ENCODE measurements at places on chromosomes 5 and 9.

DNA sequence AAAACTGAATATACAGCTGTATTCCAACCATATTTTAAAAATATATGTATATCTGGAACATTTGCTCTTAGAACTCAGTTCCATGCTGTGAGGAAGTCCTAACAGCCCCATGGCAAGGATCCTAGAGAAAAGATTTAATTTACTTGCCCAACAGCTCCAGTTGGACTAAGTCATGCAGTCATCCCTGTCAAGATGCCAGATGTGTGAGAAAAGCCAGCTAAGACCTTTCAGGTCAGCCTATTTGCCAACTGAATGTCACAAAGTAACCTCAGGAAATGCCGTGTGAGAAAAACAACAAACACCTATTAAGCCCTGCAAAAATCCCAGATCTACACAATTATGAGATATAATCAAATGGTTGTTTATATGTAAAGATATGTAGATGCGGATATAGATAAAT, 416.3 kb downstream of the NR2F1-AS1 start:
- DNase-seq, result no peak

DNA sequence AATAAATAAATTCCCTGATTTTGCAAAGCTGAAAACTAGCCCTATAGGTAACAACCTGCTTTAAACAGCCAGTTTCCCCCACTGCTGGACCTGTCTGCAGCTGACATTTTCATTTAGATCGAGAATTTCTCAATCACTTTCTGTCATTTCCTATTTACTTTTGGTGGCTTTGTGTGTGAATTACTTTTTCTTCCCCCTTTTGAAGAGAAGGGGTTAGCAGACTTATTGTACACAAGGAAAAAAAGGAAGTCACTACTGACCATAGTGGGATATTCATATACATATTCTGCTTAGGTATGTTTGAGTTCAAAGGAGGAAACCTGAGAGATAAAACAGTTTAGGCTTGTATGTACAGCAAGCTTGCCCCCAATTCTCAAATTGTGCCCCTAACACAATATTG, 27.0 kb upstream of the IFNB1 start:
- DNase-seq, result no peak

- no peak for DNase-seq
These were observed 435 bp upstream of the CDX1 start for GRCh38 chr5:150166037-150166649.

DNA sequence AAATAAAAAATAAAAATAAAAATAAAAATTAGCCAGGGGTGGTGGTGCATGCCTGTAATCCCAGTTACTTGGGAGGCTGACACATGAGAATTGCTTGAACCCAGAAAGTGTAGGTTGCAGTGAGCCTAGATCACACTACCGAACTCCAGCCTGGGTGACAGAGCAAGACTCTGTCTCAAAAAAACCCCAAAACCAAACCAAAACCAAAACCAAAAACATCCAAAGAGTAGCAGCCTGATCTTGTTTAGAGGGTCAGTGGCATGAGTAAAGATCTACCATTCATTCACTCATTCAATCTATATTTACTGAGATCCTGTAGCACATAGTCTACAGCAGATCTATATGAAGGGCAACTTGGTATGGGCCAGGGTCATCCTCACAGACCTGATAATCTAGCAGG, 202.4 kb downstream of the MAPKAP1 start:
- DNase-seq, result no peak

GRCh38 chr5:154087260-154087659, 48.5 kb downstream of the MFAP3 start:
- DNase-seq, result peak; percentile 15

DNA sequence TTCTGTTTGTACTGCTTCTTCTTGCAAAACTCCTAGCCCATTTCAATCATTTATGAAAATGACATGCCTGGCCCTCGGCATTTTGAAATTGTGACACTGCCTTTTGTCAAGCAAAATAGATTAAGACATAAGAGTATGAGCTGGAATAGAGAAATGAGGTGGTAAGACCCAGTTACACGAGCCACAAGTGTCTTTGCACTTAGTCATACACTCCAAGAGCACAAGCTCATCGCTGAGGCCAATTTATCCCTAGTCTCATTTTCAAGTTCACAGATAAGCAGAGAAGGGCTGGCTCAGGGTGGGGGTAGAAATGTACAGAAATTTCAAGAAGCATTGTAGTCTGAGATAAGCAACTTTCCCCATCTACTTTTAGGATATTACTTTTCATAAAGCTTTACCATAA, 40.6 kb upstream of the MAP1B start:
- DNase-seq, result peak; percentile 52

DNA sequence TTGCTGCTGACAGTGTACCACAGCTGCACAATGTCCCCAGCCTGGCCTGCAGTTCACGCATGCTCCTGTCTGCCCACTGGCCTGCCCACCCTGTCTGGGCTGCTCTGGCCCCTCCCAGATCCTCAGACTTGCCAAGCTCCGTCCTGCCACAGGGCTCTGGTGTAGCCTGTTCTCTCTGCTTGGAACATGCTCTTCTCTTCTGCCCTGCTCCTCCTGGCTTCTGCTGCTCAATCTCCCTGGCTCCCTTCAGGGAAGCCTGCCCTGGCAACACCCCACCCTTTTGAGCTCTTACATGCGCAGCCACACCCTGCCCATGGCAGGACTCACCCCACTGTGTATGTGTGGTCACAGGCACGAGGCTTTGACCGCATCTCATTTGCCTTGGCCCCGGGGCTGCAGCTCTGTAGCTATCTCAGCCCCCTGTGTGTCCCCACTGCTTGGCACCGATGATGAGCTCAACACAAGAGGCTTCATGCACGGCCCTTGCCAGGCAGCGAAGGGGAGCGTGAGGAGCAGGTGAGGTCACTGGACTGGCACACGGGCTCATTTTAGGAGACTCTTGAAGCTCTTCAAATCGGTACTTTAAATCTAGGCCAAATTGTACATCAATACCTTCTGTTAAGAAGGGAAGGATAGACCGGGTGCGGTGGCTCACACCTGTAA, 20.4 kb upstream of the BRD3 start:
- DNase-seq, result no peak

DNA sequence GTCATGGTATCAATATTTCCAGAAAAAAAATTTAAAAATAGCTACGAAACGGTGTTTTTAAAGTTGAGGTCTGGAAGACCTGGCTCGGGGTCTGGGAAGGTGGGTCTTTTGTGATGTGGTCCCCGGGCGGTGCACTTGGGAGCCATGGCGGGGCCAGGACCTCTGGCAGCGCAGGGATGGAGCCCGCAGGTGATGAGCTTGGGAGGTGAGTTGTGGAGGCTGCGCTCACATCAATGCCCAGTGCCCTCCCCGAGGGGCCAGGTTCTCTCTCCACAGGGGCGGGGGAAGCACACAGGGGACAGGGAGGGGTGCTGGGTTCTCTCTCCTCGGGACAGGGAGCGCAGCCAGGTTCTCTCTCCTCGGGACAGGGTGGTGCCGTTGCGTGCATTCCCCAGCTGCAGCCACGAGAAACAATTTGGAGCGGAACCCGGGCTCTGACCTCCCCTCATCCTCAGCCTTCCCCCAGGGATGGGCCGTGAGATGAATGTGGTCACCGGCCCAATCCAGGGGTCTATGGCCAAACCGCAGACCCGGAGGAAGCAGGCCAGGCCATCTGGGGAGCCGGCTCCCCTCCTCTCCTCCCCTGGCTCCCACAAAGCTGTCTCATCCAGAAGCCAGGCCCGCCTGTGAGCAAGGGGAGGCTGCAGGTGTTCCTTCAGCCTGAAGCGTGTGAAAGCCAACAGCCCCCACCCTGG, 25.8 kb downstream of the DBH start:
- no peak for DNase-seq

GRCh38 chr5:151213803-151214613, 9.9 kb downstream of the CCDC69 start:
- DNase-seq, result peak; percentile 45

- DNase-seq, result no peak
These were observed 826 bp downstream of the GPRIN1 start for GRCh38 chr5:176608937-176609723.

DNA sequence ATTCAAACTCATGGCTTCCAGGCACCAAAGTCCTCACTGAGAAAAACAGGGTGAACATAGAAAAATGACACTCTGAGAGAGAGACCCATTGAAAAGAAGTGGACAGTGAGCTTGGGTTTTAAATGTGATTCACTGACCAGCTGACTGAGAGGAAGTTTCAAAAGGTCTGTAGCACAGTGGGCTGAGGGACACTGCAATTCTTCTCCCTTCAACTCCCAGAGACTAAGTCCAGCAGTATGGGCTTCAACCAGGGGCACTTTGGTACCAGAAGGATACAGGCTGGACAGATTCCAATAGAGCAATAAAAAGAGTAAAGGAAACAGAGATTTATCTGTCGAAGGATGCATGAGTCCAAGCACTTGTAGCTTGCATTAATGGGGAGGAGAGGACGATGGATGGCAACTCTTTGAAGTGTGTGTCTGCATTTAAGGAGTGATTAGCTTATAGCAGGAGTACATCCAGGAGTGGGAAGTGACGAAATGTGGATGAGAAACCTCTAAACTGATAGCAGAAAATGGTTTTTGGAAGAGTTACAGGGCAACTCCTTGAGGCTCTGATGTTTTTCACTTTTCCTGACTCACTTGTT, 117.0 kb upstream of the ANKRD55 start:
- no peak for DNase-seq

- peak; percentile 19 for DNase-seq
These were observed 1273.0 kb downstream of the EFNA5 start for GRCh38 chr5:106397700-106398099.

GRCh38 chr5:144484124-144484897, 313.6 kb downstream of the KCTD16 start:
- DNase-seq, result peak; percentile 3

DNA sequence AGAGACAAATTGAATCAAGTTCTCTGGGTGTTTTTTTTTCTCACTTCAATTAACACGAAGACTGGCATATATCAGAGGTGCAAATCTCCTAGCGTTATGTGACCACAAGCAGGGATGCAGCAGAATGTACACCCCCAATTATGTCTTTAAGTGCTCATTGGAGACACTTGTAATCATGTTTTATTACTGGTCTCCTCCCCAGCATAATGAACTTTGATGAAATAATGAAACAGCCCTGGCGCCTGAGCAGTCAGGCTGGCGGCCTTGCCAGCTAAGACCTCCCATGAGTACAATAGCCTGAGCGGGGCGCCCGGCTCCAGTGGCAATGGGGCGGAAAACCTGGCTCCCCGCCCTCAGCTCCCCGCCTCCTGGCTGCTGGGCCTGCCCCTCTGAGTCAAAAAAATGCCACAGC, 209.4 kb upstream of the MSX2 start:
- DNase-seq, result no peak

- no peak for DNase-seq
These were observed 537.2 kb upstream of the TLE4 start for GRCh38 chr9:79034583-79034982.

DNA sequence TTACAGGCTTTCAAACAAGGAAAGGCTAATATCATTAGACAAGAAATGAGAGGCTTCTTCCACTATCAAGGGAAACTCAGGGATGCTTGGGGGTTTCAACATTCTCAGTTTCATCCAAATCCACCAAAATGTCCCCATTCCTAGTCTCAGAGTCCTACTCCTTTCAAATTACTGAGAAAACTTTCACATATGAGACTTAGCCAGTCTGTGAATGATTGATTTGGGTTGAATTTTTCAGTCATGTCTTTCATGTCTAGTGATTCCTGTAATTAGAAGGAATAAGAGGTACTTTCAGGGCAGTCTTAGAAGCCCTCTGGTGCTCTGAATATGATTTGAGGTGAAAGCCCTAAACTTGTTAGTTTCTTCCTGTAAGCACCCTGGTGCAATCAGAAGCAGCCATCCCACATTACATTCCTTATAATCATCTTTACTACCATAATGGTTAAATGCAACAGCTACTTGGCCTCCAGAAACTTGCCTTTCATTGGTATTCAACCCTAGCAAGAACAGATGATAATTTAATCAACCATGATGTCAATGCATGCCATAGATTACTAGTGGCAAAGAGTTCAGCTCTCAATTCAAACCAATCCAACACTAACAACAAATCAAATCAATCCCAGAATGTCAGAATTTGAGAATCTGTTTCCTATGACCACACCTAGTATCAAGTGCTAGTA, 50.7 kb upstream of the RIC1 start:
- DNase-seq, result no peak

DNA sequence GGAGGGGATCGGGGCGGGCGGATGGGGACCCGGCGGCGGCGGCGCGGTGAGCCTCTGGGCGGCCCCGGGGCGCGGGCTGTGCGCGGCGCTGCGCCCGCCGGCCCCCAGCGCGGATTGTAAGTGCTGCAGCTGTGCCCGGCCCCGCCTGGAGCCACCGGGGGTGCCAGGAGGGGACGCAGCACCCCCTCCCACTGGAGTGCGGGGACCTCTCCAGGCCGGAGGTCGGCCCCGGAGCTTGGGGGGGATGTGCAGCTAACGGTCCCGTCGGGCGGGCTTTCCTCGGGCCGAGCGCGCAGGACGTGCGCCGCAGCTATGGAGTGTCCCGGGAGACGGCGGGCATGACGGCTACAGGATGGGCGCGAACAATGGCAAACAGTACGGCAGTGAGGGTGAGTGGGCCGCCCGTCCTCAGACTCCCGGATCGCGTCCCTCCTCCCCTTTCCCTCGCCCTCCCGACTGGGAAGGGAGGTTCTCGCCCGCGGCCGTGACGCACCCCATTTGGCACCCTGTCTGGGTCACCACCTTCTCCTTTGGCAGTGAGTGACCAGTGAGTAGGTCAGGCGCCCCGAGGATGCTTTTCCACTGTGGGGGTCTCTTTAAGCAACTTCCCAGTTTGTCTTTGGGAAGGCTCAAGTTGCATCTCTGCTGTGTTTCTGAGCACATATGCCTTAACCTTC, 483 bp downstream of the FBXL7 start:
- peak; percentile 79 for DNase-seq

DNA sequence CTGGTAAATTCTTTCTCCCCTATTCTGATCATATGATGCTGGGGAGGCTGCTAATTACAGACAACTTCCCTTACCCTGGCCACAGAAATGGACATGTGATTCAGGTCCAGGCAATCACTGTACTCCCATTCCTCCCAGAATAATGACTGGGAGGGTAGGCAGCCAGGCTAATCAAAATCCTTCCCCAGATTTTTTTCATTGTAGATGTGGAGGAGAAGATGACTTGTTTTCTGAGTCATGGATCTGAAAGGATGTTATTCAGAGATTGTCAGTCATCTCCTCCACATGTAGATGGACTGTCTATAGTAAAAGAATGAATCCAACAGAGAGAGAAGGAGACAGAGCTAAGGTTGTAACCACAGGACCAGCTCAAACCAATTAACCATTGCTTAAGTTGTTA, 123.9 kb upstream of the PUM3 start:
- DNase-seq, result no peak

- DNase-seq, result no peak
These were observed 41.8 kb upstream of the KDM4C start for GRCh38 chr9:6715755-6716643.

- DNase-seq, result peak; percentile 65
These were observed at the start of gene F2R for GRCh38 chr5:76715736-76716455. Gene F2R, plus strand, starts transcription at chr5:76716126. Its CDS starts 182 bp downstream, at chr5:76716308.

GRCh38 chr5:139741823-139742172, 53.8 kb upstream of the PSD2 start:
- no peak for DNase-seq

GRCh38 chr9:113536483-113537228, 73.1 kb downstream of the RGS3 start:
- no peak for DNase-seq

GRCh38 chr9:130917168-130917960, 20.8 kb upstream of the QRFP start:
- DNase-seq, result no peak

Data from H54 (cell line).